RPMI7951 (cell line): ENCODE measurements at places on chromosomes 13 and 19.
A peak's percentile ranks its signal among the peaks of the same experiment; 100 is the strongest.

- DNase-seq, result no peak
Observed at GRCh38 chr19:3642987-3643673, 16.5 kb upstream of the CACTIN start.

GRCh38 chr13:34038541-34039068 lies 220.7 kb downstream of the RFC3 start:
- no peak for DNase-seq

DNA sequence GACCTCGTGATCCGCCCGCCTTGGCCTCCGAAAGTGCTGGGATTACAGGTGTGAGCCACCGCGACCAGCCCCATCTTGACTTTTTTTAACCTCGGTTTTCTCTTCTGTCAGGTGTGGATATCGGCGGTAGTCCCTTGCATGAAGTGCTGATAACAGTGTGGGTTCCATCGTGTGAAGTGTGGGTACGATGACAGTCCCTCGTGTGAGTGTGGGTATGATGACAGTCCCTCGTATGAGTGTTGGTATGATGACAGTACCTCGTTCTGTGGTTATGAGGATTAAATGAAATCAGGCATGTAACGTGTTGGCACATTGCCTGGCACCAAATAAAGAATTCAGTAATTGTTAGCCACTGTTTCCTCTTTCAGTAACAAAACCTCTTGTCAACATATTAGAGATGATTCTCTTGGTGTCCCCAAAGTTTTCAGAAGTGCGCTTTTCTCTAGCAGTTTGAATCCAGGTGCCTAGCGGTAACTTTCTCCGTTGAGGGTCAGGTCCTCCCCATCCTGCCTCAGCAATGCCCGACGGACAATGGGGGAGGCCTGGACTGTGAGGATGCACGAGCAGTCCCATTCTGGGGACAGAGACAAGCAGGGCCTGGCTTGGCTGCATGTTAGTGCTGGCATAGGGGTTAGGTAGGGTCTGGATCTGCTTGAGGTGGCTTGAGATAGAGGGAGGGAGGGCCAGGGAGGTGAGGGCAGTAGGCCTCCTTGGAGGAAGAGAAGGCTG lies 15.3 kb downstream of the GATAD2A start:
- peak; percentile 60 for DNase-seq

GRCh38 chr13:22061806-22062391 lies 391.0 kb downstream of the FGF9 start:
- no peak for DNase-seq

DNA sequence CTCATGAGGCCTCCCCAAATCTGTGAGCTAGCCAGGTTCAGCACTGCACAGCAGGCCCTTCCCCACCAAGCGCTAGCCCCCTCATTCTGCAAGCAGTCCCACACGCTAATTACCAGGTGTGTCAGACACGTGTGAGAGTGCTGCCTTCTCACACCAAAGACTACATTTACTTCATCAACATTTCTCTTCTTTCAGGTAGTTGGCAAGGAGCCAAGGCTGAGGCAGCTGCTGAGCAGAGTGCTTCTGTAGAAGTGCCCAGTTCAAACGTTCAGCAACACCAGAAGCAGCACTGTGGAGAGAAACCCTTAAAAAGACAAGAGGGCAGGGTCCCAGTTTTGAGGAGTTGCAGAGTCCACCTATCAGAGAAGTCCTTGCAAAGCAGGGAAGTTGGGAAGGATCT lies 6.4 kb downstream of the ZNF773 start:
- no peak for DNase-seq

DNA sequence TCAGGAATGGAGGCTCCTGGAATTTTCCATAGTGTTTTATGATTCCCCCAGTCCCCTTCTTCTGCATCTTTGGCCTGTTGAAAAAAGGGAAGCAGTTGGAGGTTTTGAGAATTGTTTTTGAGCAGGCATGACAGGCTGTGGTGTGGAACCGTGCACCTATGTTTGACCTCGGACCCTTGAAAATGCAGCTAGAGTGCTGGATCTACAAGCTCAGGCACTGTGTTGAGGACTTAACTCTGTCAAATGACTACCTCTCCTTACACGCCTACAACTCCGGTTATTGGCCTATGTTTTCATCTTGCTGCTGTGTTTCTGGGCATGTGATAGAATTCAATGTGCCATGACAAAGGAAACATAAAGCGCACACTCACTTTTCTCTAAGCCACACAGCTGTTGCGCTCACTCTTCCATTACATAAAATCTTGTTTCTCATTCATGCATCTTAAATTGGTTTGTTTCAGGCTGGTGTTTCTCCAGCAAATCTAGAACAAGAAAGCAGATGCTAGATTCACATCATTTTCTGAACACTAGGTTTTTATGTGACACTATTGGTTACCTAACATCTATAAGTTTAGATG lies 616.6 kb downstream of the FGF9 start:
- DNase-seq, result no peak

GRCh38 chr13:47718556-47718955 lies 282.5 kb downstream of the SUCLA2 start:
- no peak for DNase-seq

DNA sequence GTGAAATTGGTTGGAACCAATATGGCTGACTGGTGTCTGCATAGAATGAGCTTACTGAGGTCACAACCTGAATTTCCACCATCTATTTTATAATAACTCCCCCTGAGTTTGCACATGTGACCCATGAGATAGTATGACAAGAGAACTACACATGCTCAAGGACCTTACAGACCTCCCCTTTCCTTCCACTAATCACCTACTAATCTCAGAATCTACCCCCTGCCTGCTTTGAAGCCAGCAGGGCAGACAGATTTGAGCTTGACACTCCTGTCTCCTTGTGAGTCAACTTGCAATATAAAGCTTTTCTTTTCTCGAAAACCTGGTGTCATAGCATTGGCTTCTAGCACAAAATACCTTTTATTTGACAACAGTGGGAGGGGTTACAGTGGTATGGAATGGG lies 248.4 kb downstream of the RFC3 start:
- no peak for DNase-seq

GRCh38 chr19:56611288-56611687 lies 16.2 kb downstream of the ZNF71 start:
- DNase-seq, result no peak

DNA sequence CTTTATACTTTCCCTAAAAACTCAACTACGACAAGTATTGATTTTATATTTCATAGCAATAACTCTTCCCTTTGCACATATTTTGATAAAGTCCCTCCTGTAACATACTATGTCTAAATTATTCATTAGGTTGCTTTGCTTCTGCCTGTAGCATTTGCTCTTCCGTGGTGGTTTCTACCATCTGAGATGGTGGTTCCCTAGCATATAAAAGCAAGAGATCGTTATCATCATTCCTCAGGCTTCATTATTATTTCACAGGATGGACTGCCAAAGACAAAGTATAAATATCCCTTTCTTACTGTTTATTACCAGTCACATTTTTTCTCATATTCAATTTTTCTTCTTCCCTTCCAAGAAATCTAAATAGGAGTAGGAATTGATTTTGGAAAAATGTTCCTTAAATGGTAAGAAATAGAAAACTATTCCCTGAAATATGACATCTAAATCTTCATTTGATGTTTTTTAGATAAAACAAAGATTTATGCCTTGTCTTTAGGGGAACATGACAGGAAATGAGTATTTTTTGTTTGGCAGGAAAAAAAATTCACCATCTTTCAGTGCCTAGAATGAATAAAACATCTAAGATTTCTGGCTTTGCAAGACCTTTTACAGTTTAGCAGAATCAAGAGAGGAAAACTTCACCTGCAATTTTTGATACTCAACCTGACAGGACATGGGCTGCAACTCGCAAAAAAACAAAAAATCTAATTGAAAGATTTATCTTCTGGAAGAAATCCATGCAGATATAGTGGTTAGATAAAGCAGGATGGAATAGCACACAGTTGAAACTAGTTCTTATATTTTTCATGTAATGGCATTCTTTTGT lies 340.0 kb downstream of the SPRY2 start:
- DNase-seq, result peak; percentile 48

DNA sequence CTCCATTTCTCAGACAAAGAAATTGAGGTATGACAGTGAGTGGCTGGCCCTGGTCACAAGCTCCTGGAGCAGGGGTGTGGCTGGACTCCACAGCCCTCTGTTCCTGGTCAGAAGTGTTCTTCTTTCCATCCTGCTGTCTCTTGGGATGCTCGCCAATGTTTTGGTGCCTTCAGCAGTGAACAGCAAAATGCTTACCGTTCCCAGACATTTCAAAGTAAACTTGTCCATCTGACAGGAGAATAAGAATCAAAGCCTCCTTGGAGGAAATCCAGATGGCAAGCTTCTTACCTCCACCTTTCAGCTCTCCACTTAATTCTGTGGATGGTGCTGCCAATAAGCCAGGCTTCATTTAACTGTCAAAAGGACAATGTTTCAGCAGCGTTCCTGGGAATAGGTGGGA lies 954.1 kb downstream of the UQCRFS1 start:
- DNase-seq, result no peak

DNA sequence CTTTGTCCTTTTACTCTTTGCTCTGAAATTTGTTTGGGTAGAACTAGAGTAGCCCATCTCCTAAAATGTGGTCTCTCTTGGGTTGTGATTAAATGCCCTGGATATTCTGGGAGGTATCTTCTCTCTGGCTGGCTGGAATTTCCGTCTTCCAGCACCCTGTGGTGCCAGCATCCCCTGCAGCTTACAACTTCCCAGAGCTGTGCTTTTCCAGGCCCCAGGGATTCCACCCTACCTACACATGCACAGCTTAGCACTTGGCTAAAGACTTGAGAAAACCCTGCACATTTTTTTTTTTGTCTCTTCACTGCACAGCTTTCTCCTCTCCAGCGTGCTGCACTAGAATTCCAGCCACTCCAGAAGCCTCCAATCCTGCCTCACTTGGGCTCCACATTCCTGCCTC lies 334.7 kb downstream of the IRS2 start:
- DNase-seq, result no peak

- no peak for DNase-seq
Observed at GRCh38 chr19:19657397-19657783, 6.1 kb downstream of the ATP13A1 start.

DNA sequence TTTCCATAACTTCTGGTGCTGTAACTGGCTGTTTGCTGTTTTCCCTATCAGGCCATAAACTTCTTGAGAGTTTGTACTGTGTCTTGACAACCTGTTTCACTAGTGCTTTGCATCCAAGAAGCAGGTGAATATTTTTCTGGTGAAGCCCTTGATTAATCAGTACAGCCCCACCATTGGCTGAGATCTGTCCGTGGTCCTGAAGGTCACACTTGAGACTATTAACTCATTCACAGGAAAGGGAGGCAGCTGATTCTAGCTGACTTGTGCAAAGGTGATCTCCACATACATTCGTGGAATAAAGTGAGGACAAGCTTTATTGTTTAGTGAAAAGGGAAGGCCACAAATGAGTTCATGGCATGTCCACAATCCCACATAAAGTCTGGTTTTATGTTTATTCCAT lies 61.4 kb upstream of the ZNF835 start:
- no peak for DNase-seq

DNA sequence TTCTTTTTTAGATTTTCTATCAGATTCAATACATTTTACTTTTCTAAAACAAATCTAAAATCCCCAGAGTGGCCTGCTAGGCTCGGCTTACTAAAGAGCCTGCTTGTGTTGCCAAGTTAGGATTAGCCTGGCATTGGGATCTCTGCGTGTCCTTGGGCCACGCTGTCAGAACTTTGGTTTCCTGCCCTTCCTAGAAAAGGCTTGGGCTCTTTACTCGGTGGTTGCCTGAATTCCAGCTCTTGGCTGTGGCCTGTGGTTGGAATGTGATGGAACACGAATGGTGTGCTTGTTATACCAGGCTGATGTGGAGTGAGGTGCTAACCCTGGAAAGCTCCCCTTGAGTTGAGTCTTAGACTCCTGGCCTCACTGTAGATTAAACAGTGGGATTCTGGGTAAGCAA lies 8.5 kb downstream of the SPATA13 start:
- DNase-seq, result peak; percentile 49
